T47D (cell line): ENCODE measurements at places on chromosomes 1 and 21.

DNA sequence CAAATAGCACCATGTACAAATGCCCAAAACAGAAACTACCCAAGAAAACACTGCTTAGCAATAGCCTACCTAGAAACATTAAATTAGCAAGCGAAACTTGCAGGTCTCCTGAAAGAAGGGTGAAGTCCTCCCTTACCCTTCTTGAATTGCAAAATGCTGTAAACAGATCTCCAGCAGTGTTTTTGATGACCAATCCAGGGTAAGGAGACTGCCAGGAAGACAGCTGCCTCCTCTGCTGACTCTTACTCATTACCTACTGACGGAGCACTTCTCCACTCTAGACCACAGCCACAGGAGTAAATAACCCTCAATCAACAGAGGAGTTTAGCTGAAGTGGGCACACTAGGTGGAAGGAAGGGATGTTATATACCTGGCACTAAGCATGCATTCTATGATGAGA lies 32.2 kb upstream of the GADD45A start:
- no peak for DNase-seq

- no peak for DNase-seq
These were observed 738 bp downstream of the LURAP1 start for GRCh38 chr1:46203738-46204405.

- no peak for DNase-seq
These were observed 40.9 kb downstream of the MORN1 start for GRCh38 chr1:2350501-2350900.

DNA sequence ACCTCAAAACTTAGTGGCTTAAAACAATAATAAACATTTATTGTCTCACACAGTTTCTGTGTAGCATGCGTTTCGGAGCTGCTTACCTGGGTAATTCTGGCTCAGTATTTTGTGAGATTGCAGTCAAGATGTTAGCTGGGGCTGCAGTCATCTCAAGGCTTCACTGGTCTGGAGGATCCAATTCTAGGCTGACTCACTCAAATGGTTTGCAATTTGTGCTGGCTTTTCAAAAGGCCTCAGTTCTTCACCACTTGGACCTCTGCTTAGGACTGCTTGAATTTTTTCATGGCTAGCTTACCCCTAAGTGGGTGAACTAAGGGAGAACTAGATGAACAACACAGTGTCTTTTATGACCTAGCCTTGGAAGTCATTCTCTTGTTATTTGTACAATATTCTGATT lies 21.0 kb downstream of the XPR1 start:
- no peak for DNase-seq

DNA sequence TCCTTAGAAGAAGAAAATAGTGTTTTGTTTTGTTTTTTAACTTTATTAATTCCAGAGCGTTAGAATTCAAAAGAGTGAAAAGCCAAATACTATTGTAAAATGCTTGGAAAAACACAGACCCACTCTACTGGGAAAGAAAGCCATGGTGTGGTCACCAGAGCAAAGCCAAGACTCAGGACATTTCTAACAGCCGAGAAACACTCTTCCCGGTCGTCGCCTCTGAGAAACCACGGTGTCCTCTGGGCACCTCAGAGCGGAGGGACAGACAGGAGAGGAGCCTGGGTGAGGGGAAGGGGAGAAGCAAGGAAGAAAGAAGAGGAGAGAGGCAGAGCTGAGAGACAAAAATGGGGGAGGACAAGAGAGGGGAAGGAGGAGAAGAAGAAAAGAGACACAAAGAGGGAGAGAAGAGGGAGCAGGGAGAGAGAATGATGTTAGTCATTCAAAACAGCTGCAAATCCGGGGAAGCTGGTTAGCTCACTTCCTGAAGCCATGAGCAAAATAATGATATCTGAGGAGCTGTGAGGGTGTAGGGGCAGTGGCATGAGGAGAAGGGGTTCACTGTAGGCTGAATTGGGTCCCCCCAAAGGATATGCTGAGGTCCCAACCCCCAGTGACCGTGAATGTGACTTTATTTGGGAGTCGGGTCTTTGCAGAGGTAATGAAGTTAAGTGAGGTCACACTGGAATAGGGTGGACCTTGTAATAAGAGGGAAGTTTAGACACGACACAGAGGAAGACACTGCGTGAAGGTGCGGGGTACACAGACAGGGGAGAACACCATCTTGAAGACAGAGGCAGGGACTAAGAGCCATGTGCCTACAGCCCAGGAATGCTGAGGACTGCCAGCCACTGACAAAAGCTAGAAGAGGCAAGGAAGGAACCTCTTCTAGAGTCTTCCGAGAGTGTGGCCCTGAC lies 58.2 kb upstream of the DMRTB1 start:
- DNase-seq: no peak
